GM12891 (cell line): ENCODE measurements at places on chromosomes 2 and 18.

GRCh38 chr2:26396734-26397298 lies 4.9 kb upstream of the DRC1 start:
- DNase-seq, result no peak

- no peak for DNase-seq
Observed at GRCh38 chr2:218402911-218403411, 3.3 kb downstream of the CTDSP1 start.

DNA sequence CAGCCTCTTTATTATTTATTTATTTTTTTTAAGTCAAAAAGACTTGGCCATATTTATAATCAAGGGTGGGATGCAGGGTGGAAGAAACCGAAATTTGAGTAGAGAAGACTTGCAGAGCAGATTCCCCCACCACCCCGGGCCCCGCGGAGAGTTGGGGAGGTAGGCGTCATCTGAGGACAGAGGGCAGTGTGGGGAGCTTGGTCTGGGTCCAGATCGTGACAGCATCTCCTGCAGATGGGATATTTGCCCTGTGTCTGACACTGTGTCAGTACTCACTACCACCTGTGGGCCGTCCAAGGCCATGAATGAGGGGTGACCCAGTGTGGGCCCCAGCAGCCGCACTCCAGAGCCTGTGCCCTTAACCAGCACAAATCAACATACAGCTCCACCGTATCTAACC lies 10.5 kb upstream of the PRELID3A start:
- DNase-seq, result no peak

DNA sequence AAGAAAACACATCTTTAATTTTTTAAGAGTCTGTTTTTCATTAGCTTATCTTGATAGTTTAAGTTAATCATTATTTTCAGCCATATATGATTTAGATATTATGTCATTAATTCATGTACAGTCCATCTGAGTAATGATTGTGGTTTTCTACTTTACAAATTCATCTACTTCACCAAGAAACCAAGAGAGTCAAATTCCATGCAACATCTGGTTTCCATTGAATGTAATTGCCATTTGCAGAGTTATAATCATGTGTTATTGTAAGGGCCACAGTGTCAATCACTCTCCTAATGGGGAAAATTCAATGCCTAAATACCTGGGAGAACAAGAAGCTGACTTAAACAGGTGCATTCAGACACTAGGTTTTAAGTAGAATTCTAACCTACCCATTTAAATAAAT lies 217.2 kb upstream of the OSR1 start:
- no peak for DNase-seq

- DNase-seq, result no peak
Observed at GRCh38 chr18:11064106-11064505, 85.3 kb downstream of the PIEZO2 start.

DNA sequence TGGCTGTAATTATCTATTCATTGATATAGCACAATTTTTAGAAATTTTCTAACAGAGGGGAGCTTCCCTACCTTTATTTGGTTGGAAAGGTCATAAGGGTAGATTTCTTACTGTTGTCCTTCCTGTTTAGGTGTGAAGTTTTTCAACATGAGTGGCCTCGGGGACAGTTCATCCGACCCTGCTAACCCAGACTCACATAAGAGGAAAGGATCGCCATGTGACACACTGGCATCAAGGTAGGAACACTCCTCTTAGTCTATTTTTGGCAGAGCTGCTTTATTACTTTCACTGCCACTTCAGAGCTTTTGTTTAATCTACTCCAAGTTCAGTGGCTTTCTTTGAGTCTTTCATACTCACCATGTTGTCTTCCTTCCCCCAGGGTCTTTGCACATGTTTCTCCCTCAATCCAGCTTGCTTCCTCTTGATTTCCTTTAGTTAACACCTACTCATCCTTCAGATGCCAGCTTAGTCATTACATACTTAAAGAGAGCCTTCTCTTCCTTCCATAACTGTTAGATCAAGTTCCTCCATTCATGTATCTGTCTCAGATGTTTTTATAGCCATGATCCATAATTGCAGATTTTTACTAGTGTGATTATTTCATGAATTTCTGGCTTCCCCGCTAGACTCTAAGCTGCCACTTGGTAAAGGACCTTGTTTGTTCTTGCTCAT lies 134.5 kb downstream of the PTRHD1 start:
- no peak for DNase-seq

GRCh38 chr2:120630031-120630701 lies 105.5 kb upstream of the GLI2 start:
- DNase-seq, result no peak

GRCh38 chr2:23713351-23713750 lies 213.6 kb downstream of the ATAD2B start:
- DNase-seq, result no peak

GRCh38 chr2:76415821-76416220 lies 705.1 kb upstream of the GCFC2 start:
- DNase-seq, result no peak
